ENCODE measurements at places on chromosomes 16 and 17. TPM values are rescaled to one million over a fixed set of nuclear protein-coding genes. Genes with fewer than 3 reads are reported as not detected.

DNA sequence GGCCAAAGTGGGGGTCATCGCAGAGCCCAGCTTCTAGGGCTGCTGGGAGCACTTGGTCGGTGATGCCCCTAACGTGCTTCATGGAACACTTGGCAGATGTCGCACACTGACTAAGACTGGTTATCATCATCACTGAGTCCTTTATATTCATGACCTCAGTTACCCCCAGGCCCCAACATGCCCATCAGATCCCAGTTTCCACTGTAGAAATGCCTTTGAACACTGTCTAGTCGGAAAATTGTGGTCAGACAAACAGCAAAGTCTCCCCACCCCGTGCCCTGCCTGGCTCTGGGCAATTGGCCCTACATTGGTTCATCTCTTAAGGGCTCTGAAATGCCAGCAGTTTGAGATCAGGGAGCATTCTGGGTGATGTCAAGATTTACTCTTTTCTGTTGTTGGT lies 51.3 kb downstream of the NKD1 start:
- no peaks in the 10 kb centered on the region for H3K4me1 ChIP-seq
- H3K4me3 ChIP-seq, result no peak overlapping the region
- H3K27ac ChIP-seq, result no peak overlapping the region

GRCh38 chr17:80478487-80479245 lies 2.3 kb upstream of the NPTX1 start:
- H3K27me3 ChIP-seq, result no peaks in the 10 kb centered on the region
- H3K4me1 ChIP-seq, result peaks cover 22% of the 10 kb centered on the region
- H3K36me3 ChIP-seq, result no peaks in the 10 kb centered on the region
- no peak for DNase-seq

- H3K36me3 ChIP-seq, result no peaks in the 10 kb centered on the region
- H3K4me3 ChIP-seq, result peak overlapping the region; percentile 70
- peak; percentile 94 for DNase-seq
- peaks cover 32% of the 10 kb centered on the region for H3K4me1 ChIP-seq
- H3K27ac ChIP-seq, result no peak overlapping the region
Observed at GRCh38 chr17:42183741-42184711, 1.2 kb downstream of the HCRT start.

GRCh38 chr17:7072406-7072805 lies 7.6 kb downstream of the CLEC10A start:
- DNase-seq, result no peak
- no peak overlapping the region for H3K27ac ChIP-seq
- H3K36me3 ChIP-seq, result no peaks in the 10 kb centered on the region

- H3K4me1 ChIP-seq, result peaks cover 25% of the 10 kb centered on the region
- peak overlapping the region; percentile 91 for H3K4me3 ChIP-seq
- H3K27ac ChIP-seq, result peak overlapping the region; percentile 57
- H3K36me3 ChIP-seq, result no peaks in the 10 kb centered on the region
- DNase-seq, result peak; percentile 69
- H3K27me3 ChIP-seq, result no peaks in the 10 kb centered on the region
Observed at GRCh38 chr16:528111-529011, 849 bp downstream of the CAPN15 start.

DNA sequence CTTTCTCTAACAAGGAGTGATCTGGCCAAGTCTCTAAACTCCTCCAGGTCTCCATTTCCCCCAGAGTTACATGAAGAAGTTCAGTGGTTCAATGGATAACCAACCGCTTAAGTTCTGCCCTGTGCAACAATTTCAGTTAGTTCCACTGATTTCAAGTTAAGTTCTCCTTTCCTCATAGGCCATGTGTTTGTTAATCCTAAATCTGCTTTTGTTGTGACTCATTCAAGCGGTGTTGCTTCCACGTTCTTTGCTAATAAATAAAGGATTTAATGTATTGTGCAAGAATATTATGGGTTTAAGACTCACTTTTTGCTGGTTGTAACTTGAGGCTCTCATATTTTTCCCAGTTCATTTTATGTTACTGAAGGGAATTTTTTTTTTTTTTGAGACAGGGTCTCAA lies 36.3 kb downstream of the GNA13 start:
- H3K4me3 ChIP-seq, result no peak overlapping the region
- peaks cover 47% of the 10 kb centered on the region for H3K4me1 ChIP-seq
- no peak for DNase-seq
- H3K27ac ChIP-seq, result peak overlapping the region; percentile 54
- peaks cover 88% of the 10 kb centered on the region for H3K36me3 ChIP-seq
- H3K27me3 ChIP-seq, result no peaks in the 10 kb centered on the region

- H3K36me3 ChIP-seq, result no peaks in the 10 kb centered on the region
- no peak overlapping the region for H3K27ac ChIP-seq
- peaks cover 10% of the 10 kb centered on the region for H3K4me1 ChIP-seq
- H3K27me3 ChIP-seq, result no peaks in the 10 kb centered on the region
- no peak for DNase-seq
Observed at GRCh38 chr16:55324285-55325079, 479 bp downstream of the IRX6 start.

DNA sequence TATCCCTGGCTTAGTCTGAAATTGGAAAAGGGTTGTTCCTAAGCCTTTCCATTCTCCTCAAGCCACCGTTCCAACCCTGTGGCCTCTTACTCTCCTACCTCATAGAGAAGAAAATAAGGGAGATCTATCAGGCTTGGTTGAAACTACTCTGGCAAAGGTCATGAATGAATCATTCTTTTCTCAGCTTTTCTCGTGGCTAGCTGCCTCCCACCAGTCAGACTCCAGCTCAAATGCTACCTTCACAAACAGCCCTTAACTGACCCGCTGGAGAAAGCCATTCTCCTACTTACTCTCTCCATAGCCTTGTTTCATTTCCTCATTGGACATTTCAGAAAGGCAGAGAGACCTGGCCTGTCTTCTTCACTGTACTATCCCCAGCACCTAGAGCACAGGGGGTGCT lies 8.9 kb downstream of the MYH10 start:
- no peak for DNase-seq
- no peak overlapping the region for H3K27ac ChIP-seq
- H3K27me3 ChIP-seq, result 0 out of 2 replicates have a peak, but pooled peaks cover 7% of the 10 kb centered on the region
- H3K36me3 ChIP-seq, result no peaks in the 10 kb centered on the region
- no peaks in the 10 kb centered on the region for H3K4me1 ChIP-seq
- H3K4me3 ChIP-seq, result no peak overlapping the region

DNA sequence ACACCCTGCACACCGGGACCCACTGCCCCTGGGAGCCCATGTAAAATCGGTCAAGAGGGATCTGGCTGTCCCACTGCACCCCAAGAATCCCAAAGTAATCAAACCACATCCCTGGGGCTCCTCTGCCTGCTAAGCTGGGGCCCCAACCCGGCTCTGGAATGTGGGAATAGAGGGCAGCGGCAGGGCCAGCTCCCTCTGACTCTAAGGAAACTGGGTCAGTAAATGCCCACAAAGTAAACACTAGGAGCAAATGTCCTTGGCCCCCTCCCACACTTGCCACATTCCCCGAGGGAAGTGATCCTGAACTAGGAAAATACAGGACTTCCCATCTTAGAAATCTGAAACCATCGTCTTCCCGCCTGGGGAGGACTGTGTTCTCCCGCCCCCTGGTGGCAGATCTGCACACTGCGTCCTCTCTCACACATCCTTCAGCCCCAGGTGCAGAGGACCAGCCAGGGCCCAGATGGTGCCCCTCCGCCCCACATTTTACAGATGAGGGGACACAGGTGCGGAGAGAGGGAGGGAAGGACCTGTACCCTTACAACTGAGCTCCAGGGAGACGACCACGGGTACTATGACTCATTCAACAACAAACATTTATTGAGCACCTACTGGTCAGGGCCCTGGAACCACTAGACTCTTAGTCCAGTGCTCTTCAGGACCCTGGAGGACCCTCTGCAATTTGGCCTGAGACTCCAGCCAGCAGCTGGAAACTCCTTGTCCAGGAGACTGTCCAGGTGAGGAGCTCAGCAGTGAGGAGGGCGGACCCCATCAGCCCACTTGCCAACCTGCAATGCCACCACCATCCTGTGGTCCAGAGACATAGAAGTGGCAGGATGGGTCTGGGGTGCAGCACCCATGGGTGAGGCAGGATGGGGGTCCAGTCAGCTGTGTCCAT lies 10.1 kb downstream of the P3H4 start:
- DNase-seq, result peak; percentile 87
- H3K4me3 ChIP-seq, result no peak overlapping the region
- no peak overlapping the region for H3K27ac ChIP-seq
- no peaks in the 10 kb centered on the region for H3K27me3 ChIP-seq
- peaks cover 10% of the 10 kb centered on the region for H3K4me1 ChIP-seq

DNA sequence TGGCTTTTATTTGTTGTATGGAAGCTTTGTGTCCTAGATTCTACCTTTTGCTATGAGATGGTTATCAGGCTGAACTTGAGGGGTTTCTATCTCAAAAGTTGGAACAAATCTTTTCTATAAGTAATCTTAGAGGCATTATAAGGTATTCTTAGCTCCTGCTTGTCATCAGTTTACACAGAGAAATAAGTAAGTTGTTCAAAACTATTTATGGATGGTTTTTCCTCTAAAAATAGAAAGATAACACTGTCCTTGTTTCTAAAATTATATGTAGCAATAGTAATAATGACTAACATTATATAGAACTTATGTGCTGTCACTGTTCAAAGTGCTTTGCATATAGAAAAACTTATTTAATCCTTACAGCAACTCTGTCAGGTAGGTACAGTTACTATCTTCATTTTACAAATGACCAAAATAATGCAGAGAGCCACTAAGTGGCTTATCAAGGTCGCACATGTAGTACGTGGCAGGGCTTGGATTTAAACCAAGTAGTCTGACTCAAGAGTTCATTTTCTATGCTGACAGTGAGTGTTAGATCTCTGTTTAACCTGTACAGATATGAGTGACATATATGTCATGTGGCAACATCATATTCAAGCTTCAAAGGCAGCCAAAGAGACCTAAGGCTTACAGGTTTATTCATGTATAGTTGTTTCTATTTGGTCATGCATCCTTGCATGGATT lies 59.0 kb downstream of the PHKB start:
- no peak overlapping the region for H3K27ac ChIP-seq
- no peaks in the 10 kb centered on the region for H3K27me3 ChIP-seq
- no peak for DNase-seq
- H3K4me1 ChIP-seq, result peaks cover 33% of the 10 kb centered on the region

DNA sequence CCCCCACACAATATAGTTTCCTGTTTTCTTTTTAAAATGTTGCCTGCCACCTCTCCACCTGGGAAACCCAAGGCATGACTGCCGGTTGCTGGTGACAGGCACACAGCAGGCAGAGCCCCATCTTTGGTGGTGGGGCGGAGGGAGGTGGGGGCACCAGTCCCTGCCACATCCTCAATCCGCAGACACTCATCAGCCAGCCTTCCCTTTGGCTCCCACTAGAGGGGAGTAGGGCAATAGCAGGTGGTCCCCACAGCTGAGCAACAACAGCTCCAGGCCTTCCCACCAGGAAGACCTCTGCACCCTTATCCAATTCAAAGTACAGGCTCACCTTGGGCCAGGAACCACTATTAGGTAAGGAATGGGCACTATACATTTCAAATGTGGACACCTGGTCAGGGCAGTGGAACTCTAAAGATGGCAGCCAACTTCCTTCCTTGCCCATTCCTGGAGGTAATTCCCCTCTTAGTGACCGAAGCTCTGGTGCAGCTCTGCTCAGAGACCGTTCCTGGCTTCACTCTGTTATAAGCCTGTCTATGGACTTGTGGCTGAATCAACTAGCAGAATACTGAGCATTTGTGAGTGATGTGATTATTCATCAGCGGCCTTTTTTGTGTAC lies 13.9 kb downstream of the RECQL5 start:
- H3K36me3 ChIP-seq, result peaks cover 9% of the 10 kb centered on the region
- no peak overlapping the region for H3K4me3 ChIP-seq
- H3K27ac ChIP-seq, result no peak overlapping the region
- H3K27me3 ChIP-seq, result no peaks in the 10 kb centered on the region
- H3K4me1 ChIP-seq, result peaks cover 2% of the 10 kb centered on the region

- no peak overlapping the region for H3K4me3 ChIP-seq
- no peaks in the 10 kb centered on the region for H3K27me3 ChIP-seq
- peaks cover 14% of the 10 kb centered on the region for H3K4me1 ChIP-seq
- H3K27ac ChIP-seq, result no peak overlapping the region
- no peak for DNase-seq
- H3K36me3 ChIP-seq, result no peaks in the 10 kb centered on the region
Observed at GRCh38 chr16:10510279-10510678, 70.1 kb downstream of the EMP2 start.

GRCh38 chr17:76657505-76658241 lies 14.1 kb upstream of the ST6GALNAC1 start:
- no peak for DNase-seq
- H3K36me3 ChIP-seq, result no peaks in the 10 kb centered on the region
- no peaks in the 10 kb centered on the region for H3K27me3 ChIP-seq
- no peak overlapping the region for H3K27ac ChIP-seq

DNA sequence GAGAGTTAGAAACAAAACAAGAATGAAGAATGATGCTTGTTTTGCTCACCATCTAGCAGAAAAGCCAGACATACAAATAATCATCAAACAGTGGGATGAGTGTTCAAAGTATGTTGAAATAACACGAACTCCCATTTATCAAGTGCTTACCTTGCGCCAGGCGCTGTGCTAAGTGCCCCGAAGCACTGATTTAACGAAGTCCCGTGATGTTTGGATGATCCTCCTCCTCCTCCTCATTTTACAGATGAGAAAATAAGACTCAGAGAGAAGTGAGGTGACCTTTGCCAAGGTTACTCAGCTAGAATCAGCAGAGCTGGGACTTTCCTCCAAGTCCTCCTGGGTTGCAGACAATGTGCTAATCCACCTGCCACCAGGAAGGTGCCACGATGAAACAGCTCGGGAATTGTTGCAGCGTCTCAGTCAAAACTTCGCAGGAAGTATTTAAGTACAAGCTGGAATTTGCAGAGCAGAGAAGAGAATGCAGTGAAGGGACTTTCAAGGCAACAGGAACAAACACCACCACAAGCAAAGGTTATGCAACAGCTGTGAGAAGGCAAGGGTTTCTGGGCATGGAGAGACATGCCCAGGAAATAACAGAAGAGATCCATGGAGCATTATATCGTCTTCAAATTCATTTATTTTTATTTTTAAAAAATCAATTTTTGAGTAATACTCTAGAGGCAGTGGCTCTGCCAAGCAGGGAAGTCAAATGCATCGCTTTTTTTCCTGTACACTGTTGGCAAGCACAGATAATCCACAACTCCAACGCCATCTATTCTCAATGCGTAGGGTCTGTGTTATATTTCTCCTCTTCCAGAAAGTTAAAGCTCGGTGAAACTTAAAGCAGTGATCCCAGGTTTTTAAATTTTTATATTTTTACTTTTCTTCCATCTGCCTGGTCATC lies 11.1 kb downstream of the PRCD start:
- no peak for DNase-seq
- no peaks in the 10 kb centered on the region for H3K4me1 ChIP-seq
- no peak overlapping the region for H3K4me3 ChIP-seq
- no peaks in the 10 kb centered on the region for H3K27me3 ChIP-seq
- no peak overlapping the region for H3K27ac ChIP-seq

- H3K4me1 ChIP-seq, result no peaks in the 10 kb centered on the region
- H3K27me3 ChIP-seq, result no peaks in the 10 kb centered on the region
- H3K27ac ChIP-seq, result no peak overlapping the region
- no peaks in the 10 kb centered on the region for H3K36me3 ChIP-seq
- no peak overlapping the region for H3K4me3 ChIP-seq
Observed at GRCh38 chr16:76376988-76377387, 99.8 kb downstream of the CNTNAP4 start.

The PPP1R27 gene
- total RNA-seq, result not detected

The TAF1C gene
- 54.5 TPM for total RNA-seq

The SLC12A3 gene
- total RNA-seq, result 0.14 TPM

The SCNN1G gene
- total RNA-seq, result not detected

The OTOP3 gene
- total RNA-seq, result not detected

The NUDT16L1 gene
- total RNA-seq, result 24.0 TPM
